Left lobe of liver (tissue), 2 donors: ENCODE measurements at places on chromosomes 2 and 18. TPM values are rescaled to one million over a fixed set of nuclear protein-coding genes. Genes with fewer than 3 reads are reported as not detected.

The CHST10 gene
- total RNA-seq, result 0.50 TPM

The ABCG8 gene
- total RNA-seq, result 121 TPM

- no peak for DNase-seq
Measured at GRCh38 chr2:24076849-24077534, 866 bp upstream of the SF3B6 start.

DNA sequence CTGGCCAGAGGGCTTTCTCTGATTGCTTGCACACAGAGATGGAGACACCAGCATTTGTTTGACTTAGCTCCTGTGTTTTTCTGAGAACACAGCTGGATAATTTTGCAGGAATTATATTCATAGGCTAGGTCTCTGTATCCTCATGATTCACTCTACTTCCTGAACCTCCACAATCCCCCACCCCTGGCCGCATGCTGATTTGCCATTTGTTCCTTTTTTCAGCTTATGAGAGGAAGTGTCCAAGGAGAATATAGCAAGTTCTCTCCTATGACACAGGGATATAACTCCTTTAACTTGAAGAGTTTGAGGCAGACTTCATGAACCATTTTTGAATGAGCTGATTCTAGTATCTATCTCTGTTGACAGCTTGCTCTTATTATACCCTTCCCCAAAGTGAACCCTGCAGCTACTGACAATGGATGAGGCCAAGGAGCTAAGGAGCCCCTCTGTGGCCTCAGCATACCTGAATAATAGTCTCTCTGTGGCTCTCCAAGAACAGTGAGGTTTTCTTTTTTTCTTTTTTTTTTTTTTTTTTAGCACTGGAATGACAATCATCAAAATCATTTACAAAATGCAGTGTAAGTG is 15.4 kb downstream of the CAVIN2 start:
- DNase-seq, result no peak
